ENCODE measurements at places on chromosomes 11 and 22. TPM values are rescaled to one million over a fixed set of nuclear protein-coding genes. Genes with fewer than 3 reads are reported as not detected.

Gene CRYBA4
- total RNA-seq: not detected

GRCh38 chr11:78313181-78313795, 104.3 kb downstream of the GAB2 start:
- peak; percentile 90 for DNase-seq

DNA sequence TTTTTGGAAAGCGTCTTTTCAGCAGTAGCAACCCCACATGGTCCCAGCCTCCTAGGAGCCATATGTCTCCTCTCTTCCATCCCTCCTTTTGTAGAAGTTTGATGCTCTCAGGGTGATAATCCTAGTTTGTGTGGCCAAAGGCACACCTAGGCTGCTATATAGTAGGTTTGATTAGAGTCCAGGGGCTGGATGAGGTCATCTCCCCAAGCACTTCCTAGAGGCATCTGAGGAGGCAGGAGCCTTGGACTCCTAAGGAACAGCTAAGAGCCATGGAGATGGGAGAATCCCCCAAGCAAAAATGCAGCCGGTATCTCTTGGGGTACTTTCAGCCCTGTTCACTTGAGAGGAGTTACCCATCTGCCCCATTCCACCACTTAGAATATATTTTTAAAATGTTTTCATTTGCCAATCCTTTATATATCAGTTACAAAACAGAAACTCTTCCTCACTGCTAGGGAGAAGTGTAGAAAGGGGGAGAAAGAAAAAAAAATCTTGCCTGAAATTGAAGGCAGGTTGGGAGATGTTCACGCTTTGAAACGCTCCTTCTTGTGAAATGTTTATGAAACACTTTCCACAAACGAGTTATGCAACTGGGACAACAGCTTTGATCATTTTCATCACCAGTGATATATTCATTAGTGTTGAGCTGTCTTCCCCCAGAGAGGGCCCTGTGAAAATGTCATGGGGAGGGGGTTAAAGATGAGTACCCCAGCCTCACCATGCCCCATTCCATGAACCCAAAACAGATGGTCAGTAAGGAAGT, 31.9 kb upstream of the TLCD5 start:
- DNase-seq: no peak

GRCh38 chr22:29813563-29813962, 24.5 kb downstream of the ASCC2 start:
- DNase-seq: no peak

Gene DAGLA
- 4.5 TPM for total RNA-seq

DNA sequence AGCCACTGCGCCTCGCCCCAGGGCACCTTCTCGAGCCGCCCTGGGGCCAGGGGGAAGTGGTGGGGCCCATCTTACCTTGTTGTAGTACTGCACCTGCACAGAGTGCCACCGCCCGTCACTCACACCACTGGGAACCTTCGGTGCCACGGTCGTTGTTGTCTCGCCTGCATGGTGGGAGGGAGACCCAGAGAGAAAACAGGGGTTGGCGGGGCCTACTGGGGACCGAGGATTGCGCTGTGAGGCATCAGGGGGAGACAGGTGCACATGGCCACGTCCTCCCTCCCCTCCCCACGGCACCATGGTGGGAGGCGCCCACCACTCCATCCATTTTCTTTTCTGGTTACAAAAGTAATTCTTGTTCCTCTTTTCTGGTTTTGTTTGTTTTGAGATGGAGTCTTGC, 97.8 kb downstream of the TRMU start:
- DNase-seq: no peak

DNA sequence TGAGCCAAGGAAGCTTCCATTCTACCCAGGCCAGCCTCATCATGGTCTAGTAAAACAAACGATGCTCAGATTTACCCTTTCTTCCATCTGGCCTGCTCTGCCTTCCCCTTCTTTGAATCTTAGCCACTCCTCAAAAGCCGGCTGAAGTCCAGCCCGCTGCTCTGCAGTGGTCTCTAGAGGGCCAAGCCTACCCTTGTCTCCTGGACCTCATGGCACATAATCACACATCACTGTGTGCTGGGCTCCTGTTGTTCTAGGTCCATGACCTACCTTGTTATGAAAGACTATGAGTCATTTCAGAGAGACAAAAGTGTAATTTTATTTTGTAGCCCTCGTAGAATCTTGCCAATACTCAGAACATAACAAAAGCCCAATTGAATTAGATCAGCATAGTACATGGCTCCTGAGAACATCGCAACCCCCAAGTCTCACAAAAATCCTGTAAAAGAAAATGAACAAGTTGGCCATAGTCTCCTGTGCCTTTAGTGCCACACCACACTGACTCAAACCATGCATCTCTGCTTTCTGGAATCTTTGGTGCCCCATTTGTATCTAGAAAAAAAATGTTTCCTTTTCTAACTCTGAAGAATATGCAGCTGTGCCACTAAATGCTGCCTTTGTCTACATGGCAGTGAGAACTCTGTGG, 192.7 kb downstream of the OPCML start:
- DNase-seq: no peak

DNA sequence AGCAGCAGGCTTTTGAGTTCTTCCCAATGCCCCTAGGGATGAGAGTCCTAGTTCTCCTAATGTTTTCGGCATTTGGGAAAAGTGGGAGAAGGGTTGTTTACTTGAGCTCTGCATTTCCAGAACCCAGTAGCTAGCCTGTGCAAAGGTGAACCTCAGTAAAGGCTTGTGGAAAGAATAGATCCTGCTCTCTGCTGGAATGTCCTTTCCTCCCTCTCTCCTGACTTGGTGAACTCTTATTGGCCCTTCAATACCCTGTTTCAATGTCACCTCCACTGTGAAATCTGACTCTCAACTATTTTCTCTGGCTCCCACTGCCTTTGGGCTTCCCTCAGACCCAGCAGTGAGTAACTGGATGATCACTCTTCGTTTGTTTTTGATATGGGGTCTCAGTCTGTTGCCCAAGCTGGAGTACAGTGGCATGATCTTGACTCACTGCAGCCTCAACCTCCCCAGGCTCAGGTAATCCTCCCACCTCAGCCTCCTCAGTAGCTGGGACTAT, 2.4 kb upstream of the UVRAG start:
- DNase-seq: no peak

Gene C1QTNF5
- total RNA-seq: 0.87 TPM

GRCh38 chr22:27139935-27140511, 482.6 kb downstream of the MIAT start:
- DNase-seq: no peak

DNA sequence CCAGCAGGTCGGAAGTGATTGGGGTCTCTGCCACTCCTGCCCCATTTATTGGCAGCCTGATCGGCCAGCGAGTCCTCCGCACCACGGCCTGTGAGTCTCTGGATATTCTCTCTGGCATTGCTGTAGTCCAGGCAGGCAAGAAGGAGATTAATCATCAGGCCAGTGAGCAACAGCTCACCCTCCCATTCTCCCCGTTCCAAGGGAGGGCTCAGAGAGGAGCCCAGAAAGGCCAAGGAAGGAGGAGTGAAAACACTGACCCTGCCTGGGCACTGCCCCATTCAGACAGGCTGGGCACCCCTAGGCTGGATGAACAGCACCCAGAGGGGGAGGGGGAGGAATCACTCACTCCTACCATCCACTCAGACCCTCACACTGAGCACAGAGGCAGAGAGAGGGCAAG, 3.1 kb downstream of the SAA2 start:
- no peak for DNase-seq

DNA sequence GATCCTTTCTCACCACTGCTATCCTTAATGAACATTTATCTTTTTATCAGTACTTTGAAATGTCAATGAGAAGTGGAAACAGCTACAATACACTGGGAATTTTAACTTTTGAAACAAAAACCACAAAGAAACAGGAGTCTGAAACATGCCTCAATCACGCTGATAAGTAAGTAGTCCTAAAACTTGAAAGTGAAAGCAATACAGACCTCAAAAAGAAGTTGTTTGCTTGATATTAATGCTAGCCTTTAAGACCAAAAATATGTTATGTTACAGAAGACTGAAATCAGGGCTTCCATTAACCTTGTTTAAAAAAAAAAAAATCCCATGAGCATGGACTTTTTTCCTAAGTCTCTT, 21.3 kb downstream of the PHF21A start:
- no peak for DNase-seq

Gene MUC5AC
- not detected for total RNA-seq

DNA sequence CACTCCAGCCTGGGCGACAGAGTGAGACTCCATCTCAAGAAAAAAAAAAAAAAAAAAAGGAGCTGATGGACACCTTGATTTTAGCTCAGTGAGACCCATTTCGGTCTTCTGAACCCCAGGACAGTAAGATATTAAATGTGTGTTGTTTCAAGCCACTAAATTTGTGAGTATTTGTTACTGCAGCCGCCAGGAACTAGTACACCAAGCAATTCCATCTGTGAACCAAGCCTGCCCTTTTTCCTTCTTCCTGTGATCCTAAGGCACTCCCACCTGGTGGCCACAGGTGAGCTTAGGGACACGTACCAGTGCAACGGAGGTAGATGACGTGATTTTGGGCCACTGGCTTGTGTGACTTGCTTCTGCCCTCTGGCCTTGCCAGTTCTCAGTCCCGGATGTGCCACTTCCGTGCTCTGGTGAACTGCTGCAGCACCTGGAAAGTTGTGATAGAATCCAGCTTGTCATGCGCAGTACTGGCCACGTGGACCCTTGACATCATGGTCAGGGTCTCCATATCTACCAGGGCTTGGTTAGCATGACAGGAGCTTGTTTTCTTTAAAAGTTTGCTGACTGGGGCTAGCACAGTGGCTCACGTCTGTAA, 19.6 kb upstream of the ATXN10 start:
- DNase-seq: no peak

DNA sequence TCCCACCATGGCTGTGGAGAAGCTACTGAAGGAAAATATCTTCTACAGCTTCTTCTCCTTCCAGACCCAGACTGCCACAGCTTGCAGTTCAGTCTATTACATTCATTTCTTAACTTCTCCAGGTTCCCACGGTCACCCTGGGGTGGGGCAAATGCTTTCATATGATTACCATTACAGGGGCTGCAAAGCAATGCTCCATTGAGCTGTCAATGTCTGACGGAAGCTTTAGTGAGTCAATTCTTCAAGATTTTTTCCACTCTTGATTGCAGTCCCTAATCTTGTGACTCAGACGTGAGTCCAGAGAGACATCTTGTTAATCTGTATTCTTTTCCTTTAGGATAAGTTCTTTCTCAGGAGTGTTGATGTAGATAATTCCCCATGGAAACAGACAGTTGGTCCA, 233.4 kb upstream of the DDI1 start:
- peak; percentile 73 for DNase-seq

DNA sequence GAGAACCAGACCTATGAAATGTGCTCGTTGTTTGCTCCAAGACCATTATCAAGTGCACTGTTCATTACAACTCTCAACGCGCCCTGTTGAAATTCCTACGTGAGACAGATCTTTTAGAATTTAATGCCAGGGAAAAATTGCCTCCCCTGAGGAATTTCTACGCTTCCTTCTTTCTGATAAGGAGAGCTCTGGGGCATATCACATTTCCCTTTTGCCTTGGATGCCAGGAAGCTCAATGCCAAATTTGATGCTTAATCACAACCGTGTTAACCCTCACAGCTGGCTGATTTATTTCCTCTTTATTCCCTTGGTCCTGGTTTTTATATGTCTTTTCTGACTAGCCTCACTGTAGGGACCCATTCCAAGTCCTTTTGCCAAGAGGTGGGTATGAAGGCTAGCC, 109.4 kb downstream of the MICAL2 start:
- DNase-seq: no peak

DNA sequence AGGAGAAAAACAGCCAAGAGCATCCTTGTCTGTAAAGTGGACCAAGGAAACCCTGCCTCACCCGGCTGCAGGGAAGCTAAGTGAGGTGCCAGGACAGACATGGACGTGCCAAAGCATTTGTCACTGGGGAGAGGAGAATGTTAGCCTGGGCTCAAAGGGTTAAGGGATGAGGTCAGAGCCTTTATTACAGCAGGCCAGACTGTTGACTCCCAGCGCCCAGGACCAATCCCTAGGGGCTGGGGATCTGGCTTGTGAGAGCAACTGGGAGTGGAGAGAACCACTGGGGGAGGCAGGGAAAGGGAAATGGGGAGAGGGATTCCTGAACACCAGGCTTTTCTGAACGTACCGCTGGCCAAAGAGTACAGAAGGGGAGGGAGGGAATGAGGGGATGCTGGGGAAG, 2.6 kb downstream of the CHRM1 start:
- DNase-seq: no peak
